ENCODE measurements at places on chromosomes 16 and 17.

DNA sequence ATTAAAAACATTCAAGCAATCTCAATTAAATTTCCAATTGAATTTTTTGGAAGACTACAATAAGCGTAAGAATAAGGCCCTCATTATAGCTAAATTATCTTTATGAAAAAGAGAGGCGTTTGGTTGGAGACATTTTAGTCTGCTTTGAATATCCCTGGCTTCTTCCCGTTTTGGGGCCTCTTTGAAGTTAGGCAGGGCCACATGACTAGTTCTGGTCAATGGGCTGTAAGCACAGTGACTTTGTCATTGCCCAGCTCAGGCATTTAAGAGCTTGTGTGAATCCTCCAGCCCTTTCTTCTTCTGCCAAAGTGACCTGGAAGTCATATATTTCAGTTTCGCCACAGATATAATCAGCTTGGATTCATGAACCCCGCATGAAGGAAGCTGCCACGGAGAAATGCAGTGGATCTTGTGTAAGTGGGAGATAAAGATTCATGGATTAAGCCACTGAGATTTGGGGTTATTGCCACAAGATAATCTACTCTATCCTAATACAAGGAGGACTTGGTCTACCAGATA is 21.7 kb upstream of the UBTF start:
- DNase-seq, result no peak

DNA sequence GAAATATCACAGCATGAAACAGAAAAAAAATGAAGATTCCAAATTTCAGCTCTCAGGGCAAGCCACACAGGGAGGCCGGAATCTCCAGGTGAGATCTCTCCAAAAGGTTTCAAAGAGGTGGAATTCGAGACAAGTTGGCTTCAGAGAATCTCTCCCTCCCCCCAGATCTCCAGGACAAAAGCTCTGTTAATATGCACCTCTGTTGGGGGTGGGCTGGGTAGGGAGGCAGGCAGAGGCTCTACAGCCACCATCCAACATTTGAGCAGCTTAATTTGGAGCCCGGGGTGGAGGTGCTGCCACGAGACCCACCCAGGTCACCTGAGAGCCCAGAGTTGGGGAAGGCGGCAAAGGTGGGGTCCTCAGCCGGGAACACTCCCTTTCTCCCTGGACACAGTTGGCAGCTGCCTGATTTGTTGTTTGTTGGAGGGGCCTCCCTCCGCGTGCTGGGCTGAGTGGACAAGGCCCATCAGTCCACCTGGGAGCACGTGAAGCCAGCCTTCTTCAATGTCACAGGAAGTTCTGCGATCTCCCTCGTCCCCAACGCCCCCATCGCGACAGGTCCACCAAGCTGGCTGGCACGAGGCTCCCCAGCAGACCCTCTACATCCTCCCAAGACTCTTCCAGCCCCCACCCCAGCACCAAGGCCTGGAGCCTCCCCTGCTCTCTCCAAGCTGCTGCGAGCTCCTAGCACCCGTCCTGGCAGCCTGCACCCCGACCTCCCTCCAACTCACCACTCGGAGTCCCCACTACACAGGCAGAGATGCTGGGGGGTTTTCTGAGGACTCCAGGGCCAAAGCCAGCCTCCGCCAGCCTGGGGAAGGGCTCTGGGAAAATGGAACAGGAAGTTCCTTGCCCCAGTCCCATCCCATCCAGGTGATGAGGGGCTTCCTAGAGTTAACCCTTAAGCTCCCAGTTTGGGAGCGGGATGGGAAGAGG is at the start of gene ZSCAN10:
Gene ZSCAN10, minus strand, starts transcription at position 836 of the 936 bp plus-strand sequence. CDS start 6,357 bp downstream, outside the sequence.
- DNase-seq, result no peak

GRCh38 chr16:88652762-88653063 is 1.9 kb upstream of the CYBA start:
- no peak for DNase-seq

- no peak for DNase-seq
These were observed 2.3 kb upstream of the SCRN2 start for GRCh38 chr17:47843391-47843730.

GRCh38 chr17:81258292-81258691 is 19.2 kb downstream of the NDUFAF8 start:
- DNase-seq, result no peak

DNA sequence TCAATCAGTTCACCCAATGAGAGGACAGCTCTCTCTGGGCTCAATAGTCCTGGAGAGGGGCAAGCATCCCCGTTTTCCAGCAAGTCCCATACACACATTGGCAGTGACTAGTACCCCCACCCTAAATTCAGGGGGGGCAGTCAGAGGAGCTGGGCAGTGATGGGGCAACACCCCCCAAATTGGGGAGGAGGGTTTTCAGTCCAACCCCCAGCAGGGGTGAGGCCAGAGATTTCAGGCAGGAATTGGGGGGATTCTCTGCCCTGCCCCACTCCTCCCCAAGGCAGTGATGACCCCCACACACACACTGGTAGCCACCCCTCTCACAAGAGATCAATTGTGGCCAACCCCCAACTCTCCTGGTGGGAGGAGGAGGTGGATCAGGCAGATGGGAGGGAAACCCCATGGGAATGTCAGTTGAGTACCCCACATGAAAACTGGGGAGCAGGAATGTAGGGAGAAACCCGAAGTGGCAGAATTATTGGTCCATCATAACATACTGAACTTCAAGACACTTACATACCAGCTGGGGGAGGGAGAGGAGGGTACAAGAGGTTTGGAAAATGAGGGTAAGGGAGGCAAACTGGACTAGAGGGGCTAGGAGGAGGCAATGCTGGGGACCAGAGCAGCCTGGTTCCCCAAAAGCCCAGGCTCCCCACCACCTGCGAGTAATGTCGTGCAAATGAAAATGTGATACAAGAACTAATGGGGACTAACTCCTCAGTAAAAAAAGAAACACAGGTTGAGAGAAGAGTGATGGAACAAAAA is 3.1 kb downstream of the VAMP2 start:
- no peak for DNase-seq

DNA sequence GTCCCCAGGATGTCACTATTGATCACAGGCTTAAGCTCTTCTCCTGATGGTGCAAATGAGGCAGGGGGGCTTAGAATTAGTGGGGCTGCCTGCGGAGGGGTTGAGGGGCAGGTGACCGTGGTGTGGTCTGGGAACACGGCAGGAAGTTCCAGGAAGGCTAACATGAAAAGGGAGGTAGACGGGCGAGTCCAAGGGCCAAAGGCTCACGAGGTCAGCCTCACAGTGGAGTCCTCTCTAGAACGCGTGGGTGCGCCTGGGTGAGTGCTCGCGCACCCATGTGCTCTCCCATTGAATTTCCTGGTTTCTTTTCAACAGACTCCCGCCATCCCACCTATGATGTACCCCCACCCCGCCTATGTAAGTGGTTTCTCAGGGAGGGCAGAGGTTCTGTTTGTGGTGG is 15.2 kb downstream of the LGALS9 start:
- no peak for DNase-seq

GRCh38 chr17:9811086-9811485 is 10.8 kb downstream of the GSG1L2 start:
- DNase-seq, result no peak

DNA sequence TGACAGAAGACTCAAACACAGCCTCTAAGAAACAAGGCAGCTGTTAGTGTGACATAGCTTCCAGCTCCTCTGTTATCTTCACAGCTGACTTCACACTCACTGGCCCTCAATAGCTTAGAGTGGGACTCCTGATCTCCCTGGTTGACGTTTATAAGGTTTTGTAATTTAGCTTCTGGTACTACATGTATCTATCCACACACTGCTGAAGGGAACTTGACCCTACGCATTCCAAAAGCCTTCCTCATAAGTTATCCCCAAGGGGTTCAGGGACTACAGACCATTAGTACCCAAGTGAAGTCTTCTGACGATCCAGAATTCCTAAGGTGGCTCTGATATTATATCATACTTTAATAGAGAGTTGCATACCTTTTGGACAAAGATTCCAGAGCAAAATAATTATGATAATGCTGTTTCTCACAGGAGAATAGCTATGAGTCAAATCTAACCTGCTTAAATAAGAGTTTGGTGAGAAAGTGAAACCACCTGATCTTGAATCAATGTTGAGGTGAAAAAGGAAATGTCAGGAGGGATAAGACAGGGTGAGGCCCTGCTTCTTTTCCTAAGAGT is 14.5 kb downstream of the ACACA start:
- DNase-seq, result peak; percentile 75

GRCh38 chr16:87344931-87345631 is 27.9 kb upstream of the C16orf95 start:
- no peak for DNase-seq

DNA sequence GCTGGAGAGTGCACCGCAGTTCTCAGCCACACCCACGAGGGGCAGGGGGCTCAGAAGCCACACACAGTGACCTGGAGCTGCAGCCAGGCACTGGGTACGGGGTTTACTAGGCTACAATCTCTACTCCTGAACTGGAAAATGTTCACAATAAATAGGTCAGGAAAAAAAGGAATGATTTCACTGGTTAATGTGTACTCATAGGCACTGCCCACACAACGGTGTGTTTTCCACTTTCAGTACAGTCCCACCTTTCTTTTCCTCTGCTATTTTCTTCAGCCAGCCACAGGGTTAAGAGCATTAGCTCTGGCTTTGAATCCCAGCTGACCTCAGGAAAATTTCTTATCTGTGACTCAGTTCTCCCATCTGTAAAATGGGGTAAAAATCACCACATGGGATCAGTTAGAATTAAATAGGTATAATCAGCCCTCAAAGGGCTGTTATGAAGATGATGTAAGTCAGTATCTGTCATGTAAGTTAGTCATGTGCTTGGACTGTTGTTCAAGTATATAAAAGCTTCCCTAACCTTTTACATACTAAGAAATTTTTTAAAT is 35.7 kb downstream of the ZCCHC14 start:
- peak; percentile 77 for DNase-seq

DNA sequence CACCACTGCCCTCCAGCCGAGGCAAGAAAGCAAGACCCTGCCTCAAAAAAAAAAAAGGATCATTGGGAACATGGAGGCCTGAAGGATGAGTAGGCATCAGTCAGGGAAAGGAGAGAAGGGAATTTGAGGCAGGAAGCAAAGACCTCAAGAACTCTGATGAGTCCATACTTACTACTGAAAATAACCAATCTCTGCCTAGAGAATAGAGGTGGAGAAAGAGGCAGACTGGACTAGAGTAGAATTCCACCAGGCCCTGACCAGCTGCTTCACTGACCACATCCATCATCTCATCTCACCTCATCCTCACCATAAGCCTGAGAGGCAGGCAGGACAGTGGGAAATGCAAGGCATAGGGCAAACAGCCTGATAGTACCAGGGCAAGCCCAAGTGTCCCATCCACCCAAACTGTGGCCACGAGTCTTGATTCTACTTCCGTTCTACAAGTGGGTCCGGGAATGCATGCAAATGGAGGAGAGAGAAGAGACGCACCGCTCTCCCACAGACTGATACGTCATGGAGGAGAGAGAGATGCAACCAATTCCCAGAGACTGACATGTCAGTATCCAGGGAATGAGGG is 17.1 kb downstream of the ANKRD11 start:
- DNase-seq, result no peak

Measured in fibroblast of skin of right quadriceps (primary cell).